ENCODE measurements at places on chromosomes 7 and 10.

DNA sequence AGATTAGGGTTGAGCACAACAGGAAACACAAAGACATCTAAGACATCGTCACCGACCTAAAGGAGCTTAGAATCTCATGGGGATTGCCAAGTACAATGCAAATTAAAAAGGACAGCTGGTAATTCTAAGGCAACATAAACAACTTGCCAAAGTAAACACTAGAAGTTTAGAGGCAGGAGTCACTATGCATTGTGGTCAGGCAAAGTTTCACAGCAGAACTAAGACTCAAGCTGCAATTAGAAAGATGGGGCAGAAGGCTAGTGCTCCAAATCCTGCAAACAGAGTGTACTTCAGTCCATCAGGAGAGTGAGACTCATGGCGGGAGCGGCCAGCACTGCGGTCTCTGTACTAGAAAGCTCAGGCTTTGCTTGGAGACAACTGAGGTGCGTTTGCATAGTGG lies 52.7 kb downstream of the HIPK2 start:
- DNase-seq: no peak
- H3K4me1 ChIP-seq: peaks cover 2% of the 10 kb centered on the region
- H3K4me3 ChIP-seq: no peak overlapping the region

GRCh38 chr7:112790586-112791003 lies 402 bp upstream of the TMEM168 start:
- H3K27me3 ChIP-seq: peaks cover 2% of the 10 kb centered on the region
- H3K36me3 ChIP-seq: no peaks in the 10 kb centered on the region
- H3K27ac ChIP-seq: no peak overlapping the region
- H3K4me1 ChIP-seq: peaks cover 11% of the 10 kb centered on the region

GRCh38 chr7:134515569-134516468 lies 11.5 kb upstream of the AKR1B10 start:
- H3K4me1 ChIP-seq: no peaks in the 10 kb centered on the region
- no peak overlapping the region for H3K4me3 ChIP-seq
- no peaks in the 10 kb centered on the region for H3K36me3 ChIP-seq
- peaks cover 5% of the 10 kb centered on the region for H3K27me3 ChIP-seq
- no peak for DNase-seq
- H3K27ac ChIP-seq: no peak overlapping the region

DNA sequence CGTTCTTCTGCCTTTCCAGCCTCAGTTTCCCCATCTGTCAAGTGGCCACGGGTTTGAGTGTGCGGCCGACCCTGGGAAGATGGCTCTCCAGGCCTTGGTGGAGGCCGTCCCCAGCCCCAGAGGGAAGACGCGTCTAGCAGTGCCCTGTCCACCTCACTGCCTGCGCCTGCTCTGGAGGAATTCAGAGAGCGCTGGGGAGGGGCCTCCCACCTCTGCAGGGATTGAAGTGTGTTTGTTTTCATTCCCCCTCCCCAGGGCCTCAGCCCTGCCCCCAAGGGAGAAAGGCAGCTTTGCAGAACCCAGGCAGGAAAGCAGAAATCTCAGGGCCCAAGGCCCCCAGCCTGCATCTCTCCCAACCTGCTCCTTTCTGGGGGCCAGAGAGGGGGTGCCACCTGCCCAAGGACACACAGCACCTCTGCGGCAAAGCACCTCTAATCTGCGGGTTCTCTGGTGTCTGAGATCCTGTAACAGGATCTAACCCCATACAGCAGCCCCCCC lies 91.0 kb downstream of the MICALL2 start:
- no peak overlapping the region for H3K4me3 ChIP-seq
- no peak overlapping the region for H3K27ac ChIP-seq
- H3K27me3 ChIP-seq: peaks cover 83% of the 10 kb centered on the region
- no peaks in the 10 kb centered on the region for H3K36me3 ChIP-seq

DNA sequence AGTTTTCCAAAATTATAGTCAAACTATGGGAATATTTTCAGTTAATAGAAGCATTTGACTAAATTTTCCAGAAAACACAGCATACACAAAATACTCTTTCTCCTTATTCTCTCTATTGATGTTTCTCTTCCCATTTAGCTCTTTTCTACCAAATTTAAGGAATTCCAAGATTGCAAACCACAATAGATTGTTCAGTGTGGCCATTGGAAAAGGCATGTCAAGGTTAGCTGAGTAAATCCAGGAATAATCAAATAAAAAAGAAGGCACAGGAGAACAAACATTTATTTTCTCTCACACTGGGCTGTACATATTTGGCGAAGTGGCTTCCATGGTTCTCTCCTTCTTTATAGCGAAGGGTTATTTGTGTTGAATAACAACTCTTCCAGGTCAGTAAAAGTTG lies 117.3 kb downstream of the THSD7A start:
- H3K27ac ChIP-seq: no peak overlapping the region
- H3K27me3 ChIP-seq: no peaks in the 10 kb centered on the region
- H3K4me1 ChIP-seq: no peaks in the 10 kb centered on the region
- H3K36me3 ChIP-seq: no peaks in the 10 kb centered on the region

DNA sequence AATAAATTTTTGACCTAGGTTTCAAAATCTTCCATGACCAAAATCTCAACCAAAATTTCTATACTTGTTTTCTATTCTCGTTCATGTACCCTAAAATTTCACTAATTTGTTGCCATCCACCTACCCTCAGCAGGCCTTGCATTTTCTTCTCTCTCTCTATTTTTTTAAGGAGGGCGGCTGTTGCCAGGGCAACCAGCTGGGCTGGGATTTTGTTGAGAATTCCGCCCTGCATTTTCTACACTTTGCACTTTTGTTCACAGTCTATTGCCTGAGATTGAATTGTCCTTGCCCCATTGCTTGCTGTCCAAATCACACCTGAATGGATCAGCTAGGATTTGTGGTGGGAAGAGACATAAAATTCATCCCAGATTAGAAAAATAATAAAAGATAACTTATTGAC lies 657.5 kb upstream of the NRP1 start:
- no peak overlapping the region for H3K4me3 ChIP-seq
- no peaks in the 10 kb centered on the region for H3K4me1 ChIP-seq
- H3K36me3 ChIP-seq: no peaks in the 10 kb centered on the region
- H3K27me3 ChIP-seq: no peaks in the 10 kb centered on the region

GRCh38 chr10:102762401-102763015 lies 18.8 kb downstream of the WBP1L start:
- no peaks in the 10 kb centered on the region for H3K27me3 ChIP-seq
- no peak overlapping the region for H3K27ac ChIP-seq
- no peaks in the 10 kb centered on the region for H3K36me3 ChIP-seq
- no peaks in the 10 kb centered on the region for H3K4me1 ChIP-seq

DNA sequence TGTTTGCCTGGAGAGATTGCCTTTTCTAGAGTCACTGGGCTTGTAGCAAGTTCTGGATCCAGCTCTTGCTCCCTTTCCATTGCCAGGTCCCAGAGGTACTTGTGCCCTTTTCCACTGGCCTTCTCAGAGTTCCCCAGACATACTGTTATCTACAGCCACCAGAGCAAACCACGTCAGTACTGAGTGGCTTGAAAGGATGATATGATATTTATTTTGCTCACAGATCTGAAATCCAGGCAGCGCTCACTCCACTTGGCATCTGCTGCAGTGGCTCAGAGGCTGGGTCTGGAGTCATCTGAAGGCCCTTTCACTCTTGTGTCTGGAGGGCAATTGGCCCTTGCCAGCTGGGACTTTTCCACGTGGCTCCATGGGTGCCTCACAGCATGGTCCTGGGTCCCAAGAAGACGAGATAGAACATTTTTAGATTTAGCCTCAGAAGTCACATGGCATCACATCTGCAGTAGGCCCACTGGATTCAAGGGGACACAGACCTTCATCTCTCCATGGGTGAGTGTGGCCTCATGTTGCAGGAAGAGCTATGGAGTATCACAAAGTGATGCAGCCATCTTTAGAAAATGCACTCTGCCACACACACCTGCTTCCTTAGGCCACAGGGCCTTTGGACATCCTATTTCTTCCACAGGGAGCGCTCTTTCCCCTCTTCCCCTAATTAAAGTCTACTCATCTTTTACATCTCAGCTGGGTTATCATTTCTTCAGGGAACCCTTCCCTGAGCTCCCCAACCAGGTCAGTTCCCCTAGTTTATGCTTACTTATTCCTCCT lies 22.9 kb upstream of the TCF7L2 start:
- no peak overlapping the region for H3K27ac ChIP-seq
- no peak for DNase-seq
- no peaks in the 10 kb centered on the region for H3K36me3 ChIP-seq

- peak overlapping the region; percentile 59 for H3K4me3 ChIP-seq
- no peak for DNase-seq
- no peak overlapping the region for H3K27ac ChIP-seq
- H3K36me3 ChIP-seq: no peaks in the 10 kb centered on the region
Observed at GRCh38 chr7:103445228-103446048, 569 bp downstream of the SLC26A5 start.

GRCh38 chr7:144723301-144723700 lies 112.6 kb downstream of the TPK1 start:
- no peaks in the 10 kb centered on the region for H3K27me3 ChIP-seq
- H3K4me1 ChIP-seq: no peaks in the 10 kb centered on the region
- H3K27ac ChIP-seq: no peak overlapping the region

GRCh38 chr7:158228986-158229385 lies 358.6 kb downstream of the PTPRN2 start:
- H3K4me3 ChIP-seq: no peak overlapping the region
- H3K27me3 ChIP-seq: peaks cover 10% of the 10 kb centered on the region
- no peaks in the 10 kb centered on the region for H3K36me3 ChIP-seq

GRCh38 chr10:14325325-14325955 lies 5.3 kb downstream of the FRMD4A start:
- H3K36me3 ChIP-seq: no peaks in the 10 kb centered on the region
- no peaks in the 10 kb centered on the region for H3K27me3 ChIP-seq
- H3K4me1 ChIP-seq: no peaks in the 10 kb centered on the region
- no peak overlapping the region for H3K4me3 ChIP-seq

DNA sequence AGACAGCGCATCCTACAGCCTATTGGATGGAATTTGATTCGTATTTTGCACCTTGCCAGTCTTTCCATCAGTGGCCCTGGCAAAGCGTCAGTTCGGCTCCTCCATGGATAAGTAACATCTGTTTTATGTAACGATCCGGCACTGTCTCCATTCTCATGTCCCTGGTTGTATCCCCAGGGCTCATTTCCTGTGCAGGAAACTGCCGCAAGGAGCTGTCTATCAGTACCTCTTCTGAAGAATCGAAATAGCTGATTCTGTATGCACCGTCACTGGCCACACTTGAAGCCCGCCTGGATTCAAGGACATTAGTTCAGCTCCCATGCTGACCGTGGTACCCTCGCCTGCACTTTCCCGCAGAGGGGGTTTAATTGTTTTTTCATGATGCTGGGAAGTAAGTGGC lies 53.1 kb upstream of the NPS start:
- no peak overlapping the region for H3K27ac ChIP-seq
- no peak for DNase-seq
- H3K36me3 ChIP-seq: no peaks in the 10 kb centered on the region
- peaks cover 13% of the 10 kb centered on the region for H3K27me3 ChIP-seq
- no peak overlapping the region for H3K4me3 ChIP-seq

DNA sequence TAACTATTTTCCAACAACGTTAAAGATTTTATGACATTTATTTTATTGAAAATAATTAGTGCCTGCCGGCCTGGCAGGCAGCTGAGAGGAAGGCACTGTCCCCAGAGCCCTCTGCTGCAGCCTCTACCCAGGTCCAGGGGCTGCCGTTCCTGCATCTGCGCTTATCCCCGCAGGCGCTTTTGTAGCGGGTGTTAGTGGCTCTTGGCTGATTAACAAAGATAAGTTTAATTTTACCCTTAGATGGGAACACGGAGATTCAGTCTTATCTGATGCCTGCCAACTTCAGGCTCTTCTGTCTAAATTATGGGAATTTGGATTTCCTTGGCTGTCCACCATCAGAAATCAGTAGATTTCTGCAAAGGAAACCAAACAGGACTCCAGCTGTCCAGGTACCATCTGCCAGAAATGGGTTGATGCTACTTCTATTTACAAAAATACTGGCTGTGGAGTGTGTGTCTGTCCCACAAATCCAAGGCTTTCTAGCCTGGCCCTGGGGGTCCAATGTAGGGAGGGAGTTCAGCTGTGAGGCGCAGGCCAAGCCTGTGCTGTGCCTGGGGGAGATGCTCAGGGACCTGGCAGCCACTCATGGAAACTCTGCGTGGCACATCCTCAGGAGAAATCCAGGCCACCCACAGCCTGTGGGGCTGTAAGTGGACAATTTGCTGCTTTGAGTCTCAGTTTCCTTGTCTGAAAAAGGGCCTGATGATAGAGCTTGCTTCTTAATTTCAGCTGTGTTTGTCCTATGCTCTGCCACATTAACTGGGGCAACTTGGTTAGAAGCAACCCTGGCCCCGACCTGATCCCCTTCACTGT lies 62.0 kb upstream of the IGFBP3 start:
- H3K27ac ChIP-seq: no peak overlapping the region
- H3K4me3 ChIP-seq: no peak overlapping the region
- H3K36me3 ChIP-seq: no peaks in the 10 kb centered on the region

GRCh38 chr10:63583909-63584724 lies 62.9 kb downstream of the REEP3 start:
- no peaks in the 10 kb centered on the region for H3K36me3 ChIP-seq
- DNase-seq: no peak
- H3K4me1 ChIP-seq: no peaks in the 10 kb centered on the region
- no peak overlapping the region for H3K4me3 ChIP-seq
- no peak overlapping the region for H3K27ac ChIP-seq
- H3K27me3 ChIP-seq: no peaks in the 10 kb centered on the region

DNA sequence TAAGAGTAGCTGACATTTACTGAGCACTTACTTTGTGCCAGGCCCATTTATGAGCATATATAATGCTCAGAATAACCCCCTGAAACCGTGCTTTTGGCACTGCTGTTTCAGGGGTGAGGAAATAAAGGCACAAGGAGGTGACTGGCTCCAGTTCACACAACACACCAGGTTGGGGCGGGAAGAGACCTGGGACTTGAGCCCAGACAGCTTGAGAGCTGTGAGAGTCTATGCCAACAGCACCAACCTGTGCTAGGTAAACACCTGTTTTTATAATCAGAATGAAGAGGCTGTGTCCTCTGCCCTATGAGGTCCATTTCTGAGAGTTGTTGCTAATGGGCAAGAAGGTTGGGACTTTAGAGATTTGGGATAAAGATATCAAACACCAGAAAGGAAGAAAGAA lies 8.8 kb upstream of the AZGP1 start:
- no peaks in the 10 kb centered on the region for H3K36me3 ChIP-seq
- no peak for DNase-seq
- no peak overlapping the region for H3K27ac ChIP-seq

GRCh38 chr10:103555325-103555649 lies 61.8 kb downstream of the NEURL1 start:
- no peaks in the 10 kb centered on the region for H3K36me3 ChIP-seq
- DNase-seq: no peak
- H3K4me3 ChIP-seq: peak overlapping the region; percentile 12
- H3K27me3 ChIP-seq: peaks cover 63% of the 10 kb centered on the region
- no peak overlapping the region for H3K27ac ChIP-seq

All from T-cell (primary cell).